Cortex of kidney (tissue), 1 donor: ENCODE measurements at places on chromosomes 13 and 19.

DNA sequence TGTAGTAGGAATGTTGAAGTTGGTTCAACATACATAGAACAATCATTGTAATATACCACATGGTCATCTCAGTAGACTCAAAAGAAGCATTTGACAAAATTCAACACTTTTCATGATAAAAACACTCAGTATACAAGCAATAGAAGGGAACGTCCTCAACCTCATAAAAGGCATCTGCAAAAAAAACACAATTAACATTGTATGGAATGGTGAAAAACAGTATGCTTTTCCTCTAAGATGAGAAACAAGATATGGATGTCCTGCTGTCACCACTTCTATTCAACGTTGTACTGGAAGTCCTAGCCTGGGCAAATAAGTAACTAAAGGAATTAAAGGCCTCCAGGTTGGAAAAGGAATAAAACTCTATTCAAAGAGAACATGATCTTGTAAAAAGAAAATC, 54.5 kb downstream of the FNDC3A start:
- no peak for DNase-seq

DNA sequence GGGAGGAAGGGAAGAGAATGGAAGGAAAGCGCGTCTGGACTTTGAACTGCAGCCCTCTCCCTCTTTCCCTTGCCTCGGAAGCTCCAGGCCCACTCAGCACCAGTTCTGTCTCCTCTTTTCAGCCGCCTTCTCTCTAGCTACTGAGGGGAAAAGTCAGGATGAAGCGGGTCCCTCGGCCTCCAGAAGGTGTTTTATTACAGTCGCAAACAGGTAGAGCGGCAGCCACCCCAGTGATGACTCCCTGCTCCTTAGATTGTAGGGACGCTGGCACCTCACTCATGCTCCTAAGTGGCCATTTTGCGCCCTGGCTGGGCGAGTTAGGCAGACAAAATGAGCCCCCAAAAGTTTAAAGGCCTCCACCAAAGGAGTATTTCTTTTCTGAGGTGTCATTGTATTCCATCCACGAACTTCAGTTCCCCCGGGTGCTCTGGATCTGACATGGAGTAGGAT, 954 bp upstream of the STK24 start:
- no peak for DNase-seq

- no peak for DNase-seq
These were observed 37.9 kb upstream of the SEMA6B start for GRCh38 chr19:4597278-4597974.

DNA sequence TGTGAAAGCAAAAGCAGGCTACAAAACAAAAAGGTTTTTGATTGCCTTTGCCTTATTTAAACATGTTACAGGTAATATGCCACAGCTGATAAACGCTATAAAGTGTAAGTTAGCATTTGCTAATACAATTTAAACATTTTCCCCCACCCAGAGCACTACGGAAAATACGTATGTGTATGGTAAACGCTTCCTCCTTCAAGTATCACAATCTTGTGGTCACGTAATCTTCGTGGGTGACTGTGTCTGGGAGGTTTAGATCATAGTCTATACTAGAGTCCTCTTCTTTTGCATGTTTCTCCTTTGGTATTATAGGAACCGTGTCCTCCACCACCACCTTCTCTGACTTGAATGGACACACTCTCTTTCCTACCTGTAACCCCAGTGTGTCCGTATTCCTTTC, 38.1 kb upstream of the POSTN start:
- no peak for DNase-seq

DNA sequence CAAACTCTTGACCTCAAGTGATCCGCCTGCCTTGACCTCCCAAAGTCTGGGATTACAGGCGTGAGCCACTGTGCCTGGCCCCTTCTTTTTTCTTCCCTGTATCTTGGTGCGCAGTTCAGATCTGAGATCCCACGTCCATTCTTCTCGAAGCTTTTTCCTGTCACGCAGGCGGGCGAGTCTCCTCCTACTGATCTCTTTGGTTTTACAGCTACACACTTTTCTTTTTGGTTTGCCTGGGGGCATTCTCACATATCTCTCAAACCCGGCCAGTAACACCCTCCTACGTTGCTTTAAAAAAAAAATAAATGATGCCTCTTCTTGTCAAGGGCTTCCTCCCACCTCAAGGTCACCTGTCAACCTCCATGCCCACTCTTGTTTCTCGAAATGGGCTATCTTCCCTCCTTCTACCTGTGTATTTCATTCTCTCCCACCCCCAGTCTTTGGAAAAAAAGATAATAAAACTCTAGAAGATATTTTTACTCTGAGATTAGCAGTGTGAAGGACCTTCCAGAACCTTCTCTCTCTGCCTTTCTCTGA, 12.1 kb downstream of the TMPRSS9 start:
- no peak for DNase-seq
